ENCODE measurements at places on chromosomes 5 and 9.

DNA sequence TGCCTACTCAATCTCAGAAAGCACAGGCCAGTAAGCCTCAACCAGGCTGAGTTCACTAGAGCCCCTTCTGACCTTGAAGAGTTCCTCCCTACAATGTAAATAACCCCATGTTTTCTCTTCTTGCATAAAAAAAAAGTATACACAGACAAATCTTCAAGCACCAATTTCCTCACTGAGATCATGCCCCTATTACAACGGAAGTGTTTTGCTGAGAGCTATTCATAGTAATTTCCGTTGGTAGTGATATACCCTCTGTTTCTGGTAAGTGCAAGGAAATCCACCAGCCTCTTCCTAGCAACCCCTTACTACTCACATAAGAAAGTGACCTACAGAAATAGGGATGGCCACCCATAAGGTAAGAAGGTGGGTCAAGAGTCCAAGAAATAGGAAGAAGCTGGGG is 76.4 kb upstream of the TARS1 start:
- DNase-seq, result no peak

- DNase-seq, result no peak
Observed at GRCh38 chr5:95424526-95424925, 33.4 kb downstream of the FAM81B start.

- no peak for DNase-seq
Observed at GRCh38 chr5:107376546-107377276, 294.0 kb downstream of the EFNA5 start.

GRCh38 chr9:99105152-99106043 is 485 bp downstream of the TGFBR1 start:
- DNase-seq, result peak; percentile 85

DNA sequence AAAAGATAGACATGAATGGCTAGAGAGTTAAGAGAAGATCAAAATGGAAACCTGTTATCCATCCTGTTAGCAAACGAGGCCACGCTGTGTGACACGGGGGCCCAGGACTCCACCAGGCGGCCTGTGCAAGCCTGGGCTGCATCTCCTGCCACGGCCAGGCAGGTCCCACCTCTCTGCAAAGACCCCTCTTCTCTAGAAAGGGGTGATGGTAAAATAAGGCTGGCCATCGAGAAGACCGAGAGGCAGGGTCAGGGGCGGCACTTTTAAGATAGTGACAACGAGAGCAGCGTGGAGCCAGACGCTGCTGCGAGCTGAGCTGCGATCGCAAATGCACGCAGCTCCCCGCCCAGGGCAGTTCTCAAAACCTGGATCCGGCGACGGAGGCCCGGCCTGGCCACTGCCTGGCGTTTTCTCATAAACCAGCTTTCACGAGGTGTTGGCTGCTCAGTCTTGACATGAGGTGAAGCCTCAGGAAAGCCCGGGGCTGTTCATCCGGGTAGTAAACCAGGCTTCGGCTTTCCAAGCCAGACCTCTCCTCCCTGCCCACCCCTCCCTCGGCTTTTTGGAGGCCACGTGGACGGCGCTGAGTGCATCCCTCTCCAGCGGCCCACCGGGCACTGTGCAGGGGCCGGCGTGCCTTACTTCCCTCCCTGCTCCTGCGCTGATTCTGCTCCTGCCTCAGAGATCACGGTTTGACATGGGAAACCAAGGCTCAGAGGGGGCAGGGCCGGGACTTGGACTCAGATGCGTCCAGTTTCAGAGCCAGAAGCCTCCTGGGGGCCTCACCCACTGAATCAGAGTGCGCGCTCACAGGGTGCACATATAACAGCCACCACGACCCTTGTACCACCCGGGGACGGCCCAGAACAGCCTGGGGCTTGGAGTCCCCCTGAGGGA is 151.6 kb upstream of the PHYKPL start:
- DNase-seq, result peak; percentile 82

DNA sequence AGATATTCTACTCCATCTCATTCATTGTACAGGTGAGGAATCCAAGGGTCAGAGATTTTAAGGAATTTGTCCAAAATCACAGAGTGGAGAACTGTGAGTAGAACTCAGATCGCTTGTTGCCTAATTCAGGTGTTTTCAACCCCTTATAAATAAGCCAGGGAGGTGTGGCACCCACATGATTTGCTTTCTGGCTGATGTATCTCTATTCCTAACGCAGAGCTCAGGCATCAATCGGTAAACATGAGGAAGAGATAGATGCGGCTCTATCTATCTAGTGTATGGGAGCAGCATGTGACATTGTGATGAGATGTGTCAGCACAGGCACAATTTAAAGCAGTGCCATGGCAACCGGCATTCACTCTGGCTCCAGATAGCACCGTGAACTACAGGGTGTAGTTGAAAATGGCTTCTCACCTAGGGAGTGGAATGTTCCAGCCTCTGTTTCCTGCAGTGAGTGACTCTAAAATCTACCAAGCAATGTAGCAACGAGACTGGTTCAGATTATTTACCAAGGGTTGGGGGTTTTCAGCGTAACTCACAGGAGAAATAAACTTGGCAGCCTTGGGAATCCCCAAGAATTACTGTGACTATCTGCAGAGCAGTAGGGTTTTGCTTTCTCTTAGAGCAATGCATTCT is 53.4 kb upstream of the SUB1 start:
- DNase-seq, result no peak

GRCh38 chr5:127014573-127014972 is 15.8 kb downstream of the MARCHF3 start:
- DNase-seq, result no peak

GRCh38 chr9:128406848-128407391 is 13.7 kb upstream of the CERCAM start:
- no peak for DNase-seq

DNA sequence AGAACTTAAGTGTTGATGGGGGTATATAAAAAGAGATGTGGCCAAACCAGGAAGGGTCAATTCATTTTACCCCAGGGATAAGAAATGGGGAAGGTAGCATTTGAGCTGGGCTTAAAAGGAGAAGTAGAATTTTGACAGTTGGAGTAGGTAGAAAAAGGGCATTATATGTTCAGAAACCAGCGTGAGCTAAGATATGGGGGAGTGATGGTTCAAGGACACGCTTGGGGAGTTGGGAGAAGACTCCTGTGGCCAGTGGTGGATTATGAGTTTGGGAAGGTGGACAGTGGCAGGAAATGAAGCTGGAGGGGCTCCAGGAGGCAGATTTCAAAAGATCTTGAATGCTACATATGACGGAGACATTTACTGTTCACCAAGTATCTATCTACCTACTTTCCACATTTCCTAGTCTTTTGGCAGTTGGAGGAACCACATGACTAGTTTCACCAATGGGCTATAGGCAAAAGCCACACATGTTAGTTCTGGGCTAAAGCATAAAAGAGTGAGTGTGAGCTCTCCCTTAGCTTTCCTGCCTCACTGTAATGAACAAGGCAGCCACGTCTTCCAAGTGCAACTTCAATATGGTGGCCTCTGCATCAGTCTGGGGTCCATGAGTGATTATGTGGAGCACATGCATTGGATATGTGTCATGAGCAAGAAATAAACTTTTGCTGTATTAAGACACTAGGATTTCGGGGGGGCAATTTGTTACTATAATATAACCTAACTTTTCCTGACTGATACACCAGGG is 15.7 kb upstream of the GSN start:
- no peak for DNase-seq

GRCh38 chr5:178381921-178382695 is 149.5 kb upstream of the PHYKPL start:
- peak; percentile 8 for DNase-seq

GRCh38 chr9:21692390-21692789 is 110.0 kb upstream of the MTAP start:
- no peak for DNase-seq

- no peak for DNase-seq
Observed at GRCh38 chr9:85631809-85632208, 109.9 kb downstream of the AGTPBP1 start.

- no peak for DNase-seq
Observed at GRCh38 chr5:137075163-137075970, 423.8 kb downstream of the SPOCK1 start.

- DNase-seq, result no peak
Observed at GRCh38 chr5:100598446-100598845, 63.3 kb downstream of the FAM174A start.

- DNase-seq, result no peak
Observed at GRCh38 chr5:1336749-1337488, 8.0 kb downstream of the CLPTM1L start.

- no peak for DNase-seq
Observed at GRCh38 chr9:18720691-18721090, 246.7 kb downstream of the ADAMTSL1 start.

- no peak for DNase-seq
Observed at GRCh38 chr5:31033295-31033694, 160.2 kb upstream of the CDH6 start.

DNA sequence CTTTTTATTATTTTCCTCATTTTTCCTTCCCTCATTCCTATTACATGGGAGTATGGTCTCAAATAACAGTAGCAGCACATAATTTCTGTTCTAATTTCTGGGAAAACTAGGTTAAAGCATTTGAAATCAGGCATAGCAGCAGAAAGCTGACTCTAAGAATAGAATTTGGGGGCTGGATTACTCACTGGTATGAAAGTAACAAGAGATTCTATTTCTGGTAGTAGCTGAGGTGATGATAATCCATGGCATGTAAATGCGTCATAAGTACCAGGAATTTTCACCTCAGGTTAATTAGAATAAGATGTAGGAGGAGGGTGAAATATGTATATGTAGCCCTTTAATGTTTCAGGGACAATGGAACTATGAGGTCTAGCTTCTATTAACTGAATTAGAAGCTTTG is 662.0 kb downstream of the PTPRD start:
- no peak for DNase-seq

- DNase-seq, result peak; percentile 72
Observed at GRCh38 chr5:175464074-175464941, 14.1 kb upstream of the SFXN1 start.

- DNase-seq, result no peak
Observed at GRCh38 chr9:127566351-127567001, 45.6 kb upstream of the STXBP1 start.

DNA sequence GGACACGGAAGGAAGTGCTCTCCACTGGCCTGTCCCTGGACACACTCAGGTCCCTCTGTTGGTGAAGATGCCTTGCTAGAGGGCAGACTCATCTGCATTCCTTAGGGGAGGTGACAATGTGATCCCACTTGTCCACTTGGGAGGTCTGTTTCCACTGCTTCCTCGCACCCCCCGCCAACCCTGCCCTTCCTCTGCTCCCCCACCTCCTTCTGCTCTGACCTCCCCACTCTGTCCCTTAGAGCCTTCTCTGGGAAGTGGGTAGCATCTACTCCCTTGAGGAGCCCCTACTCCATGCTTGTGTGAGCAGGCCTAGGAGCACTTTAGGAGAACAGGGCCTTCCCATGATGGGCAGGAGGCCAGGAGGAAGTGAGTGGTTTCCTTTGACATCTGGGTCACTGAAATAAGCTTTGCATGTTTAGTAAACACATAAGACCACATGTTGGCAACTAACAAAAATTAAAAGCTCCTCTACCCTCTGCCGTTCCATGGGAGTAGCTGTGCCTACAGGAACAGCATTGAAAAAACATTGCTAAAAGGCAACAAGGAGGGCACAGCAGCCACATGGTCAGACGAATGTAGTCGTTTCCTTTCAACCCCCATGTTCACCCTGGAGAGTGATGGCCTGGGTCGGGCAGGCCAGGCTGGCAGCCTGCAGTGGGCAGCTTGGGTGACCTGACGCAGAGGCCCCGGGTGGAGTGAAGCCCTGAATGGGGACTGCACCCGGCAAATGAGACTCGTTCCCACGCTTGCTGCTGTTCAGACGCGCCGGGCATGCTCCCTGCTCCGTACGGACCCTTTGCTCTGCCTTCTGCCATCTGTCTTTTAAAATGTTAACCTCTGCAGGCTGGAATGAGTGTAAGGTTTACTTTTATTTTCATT is 634.0 kb downstream of the IRX1 start:
- DNase-seq, result no peak

DNA sequence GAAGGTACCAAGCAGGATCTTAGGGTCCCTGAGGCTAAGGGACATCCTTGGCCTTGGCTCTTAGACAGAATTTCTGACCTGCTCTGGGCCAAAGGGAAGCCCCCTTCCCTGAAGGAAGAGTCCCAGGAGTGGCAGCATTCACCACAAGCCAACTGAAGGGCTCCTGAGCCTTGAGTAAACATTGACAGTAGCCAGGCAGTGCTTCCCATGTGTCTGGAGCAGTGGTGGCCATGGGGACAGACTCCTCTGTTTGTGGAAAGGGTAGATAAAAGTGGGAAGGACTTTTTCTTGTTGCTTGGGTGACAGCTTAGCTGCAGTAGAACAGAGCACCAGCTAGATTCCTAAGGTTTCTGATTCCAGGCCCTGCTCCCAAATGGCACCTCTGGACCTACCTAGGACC is 61.4 kb upstream of the VLDLR start:
- no peak for DNase-seq

DNA sequence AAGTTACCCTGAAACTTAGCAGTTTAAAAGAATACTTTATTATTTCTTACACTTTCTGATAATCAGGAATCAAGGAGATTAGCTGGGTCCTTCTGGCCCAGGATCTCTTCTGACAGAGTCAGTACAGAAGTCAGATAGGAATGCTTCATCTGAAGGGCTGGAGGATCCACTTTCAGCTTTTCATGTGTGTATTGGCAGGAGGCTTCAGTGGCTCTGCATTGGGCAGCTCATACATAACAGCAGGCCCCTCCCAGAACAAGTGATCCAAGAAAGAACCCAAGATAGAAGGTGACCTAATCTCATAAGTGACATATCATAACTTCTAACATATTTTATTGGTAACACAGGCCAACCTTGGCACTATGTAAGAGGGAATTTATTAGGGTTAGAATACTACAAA is 258.4 kb downstream of the HCN1 start:
- no peak for DNase-seq

GRCh38 chr5:132030610-132031009 is 19.2 kb upstream of the ACSL6 start:
- DNase-seq, result no peak

- peak; percentile 93 for DNase-seq
Observed at GRCh38 chr5:50667023-50667652, 701 bp downstream of the PARP8 start.

GRCh38 chr9:123718188-123718587 is 211.7 kb downstream of the DENND1A start:
- no peak for DNase-seq

DNA sequence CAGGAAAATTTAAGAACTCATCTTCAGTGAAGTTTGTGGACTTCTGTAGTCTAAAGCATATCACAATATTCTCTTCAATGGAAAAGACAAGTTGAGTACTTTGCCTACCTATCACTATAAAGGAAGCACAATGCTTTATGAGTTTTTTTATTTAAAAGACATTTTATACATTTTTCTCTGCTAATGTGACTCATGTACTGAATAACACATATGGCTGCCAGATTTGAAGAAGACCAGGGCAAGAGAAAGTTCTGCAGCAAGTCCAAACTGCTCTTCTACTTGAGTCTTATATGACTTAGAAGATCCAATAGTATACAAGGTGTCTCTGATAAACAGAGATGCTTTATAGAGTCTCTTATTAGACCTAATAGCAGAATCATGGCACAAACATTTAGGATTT is 978.4 kb downstream of the TLE4 start:
- DNase-seq, result no peak

GRCh38 chr5:98786191-98786853 is 12.9 kb downstream of the RGMB start:
- DNase-seq, result no peak

GRCh38 chr5:10317825-10318682 is 10.4 kb upstream of the CMBL start:
- DNase-seq, result no peak

GRCh38 chr9:28528049-28528448 is 954.8 kb upstream of the C9orf72 start:
- DNase-seq, result peak; percentile 47

GRCh38 chr5:133247151-133247709 is 195.4 kb downstream of the HSPA4 start:
- no peak for DNase-seq

Measured in retina (tissue), 1 donor.